ENCODE measurements at places on chromosomes 7 and 10.

DNA sequence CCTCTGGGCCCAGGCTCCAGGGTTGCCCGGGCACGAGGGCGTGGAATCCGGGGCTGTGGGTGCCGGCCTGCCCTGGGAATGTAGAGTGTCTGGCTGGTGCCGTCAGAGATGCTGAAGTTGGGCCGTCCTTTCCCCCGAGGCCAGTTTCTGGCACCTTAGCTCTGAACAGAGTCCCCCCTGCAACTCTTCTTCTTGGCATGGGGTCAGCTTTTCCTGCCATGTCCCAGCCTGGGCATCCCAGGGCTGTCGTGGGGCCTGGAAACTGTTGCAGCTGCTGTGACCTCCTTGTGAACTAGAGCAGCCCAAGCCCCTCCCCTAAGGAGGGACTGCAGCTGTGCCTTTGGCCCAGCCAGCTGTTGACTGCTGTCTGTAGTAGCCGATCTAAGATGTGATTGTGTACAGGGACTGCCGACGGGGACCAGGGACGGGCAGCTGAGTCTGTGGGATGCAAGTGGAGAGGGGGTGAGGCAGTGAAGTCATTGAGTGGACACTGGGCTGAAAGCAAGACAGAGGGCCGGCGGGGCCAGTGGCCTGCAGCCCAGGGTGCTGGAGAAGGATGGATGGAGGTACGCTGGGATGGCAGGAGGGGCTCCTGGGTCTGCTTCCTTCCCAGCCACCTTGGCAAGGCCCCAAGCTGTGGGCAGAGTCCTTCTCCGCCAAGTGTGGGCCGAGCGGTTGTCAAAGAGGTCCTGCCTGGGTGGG lies 35.8 kb downstream of the GBX1 start:
- no peak for DNase-seq

- no peak for DNase-seq
These were observed 39.7 kb upstream of the SAMD8 start for GRCh38 chr10:75071756-75072155.

DNA sequence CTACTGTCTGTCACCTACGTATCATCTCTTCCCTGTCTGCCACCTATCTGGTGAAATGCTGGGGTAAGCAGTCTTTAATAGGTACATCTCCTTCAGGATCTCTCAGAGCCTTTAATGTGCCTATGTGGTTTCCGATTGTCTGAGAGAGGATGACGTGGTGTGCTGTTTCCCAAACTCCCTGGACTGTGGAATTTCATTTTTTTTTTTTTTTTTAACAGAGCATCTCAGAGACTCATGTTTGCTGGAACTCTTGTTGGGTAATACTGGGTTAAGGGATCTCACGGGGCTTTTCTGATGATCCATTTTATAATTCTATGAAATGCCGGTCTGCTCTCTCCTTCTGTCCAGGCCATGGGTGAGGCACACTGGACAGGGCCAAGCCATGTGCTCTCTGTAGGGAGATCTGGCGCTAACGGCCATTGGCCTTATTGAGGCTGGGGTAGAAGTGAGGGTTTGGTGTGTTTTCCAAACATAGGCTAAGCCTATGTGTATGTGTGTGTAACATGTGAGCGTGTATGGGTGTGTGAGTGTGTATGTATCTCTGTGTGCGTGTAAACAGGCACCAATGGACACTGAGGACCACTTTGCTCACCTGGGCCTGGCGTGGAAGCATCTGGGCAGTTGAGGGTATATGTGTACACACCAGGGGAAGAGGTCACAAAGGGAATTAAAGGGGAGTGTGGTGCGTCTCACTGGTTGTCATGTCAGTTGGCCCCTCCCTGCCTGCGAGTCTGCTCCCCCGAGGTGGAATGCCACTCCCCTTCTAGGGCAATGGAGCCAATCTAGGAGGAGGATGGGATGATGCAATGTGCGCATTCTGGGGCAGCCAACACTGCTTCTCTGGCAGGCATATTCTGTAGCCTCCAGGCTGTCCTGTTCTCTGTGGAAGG lies 7.8 kb downstream of the ADRA2A start:
- no peak for DNase-seq

DNA sequence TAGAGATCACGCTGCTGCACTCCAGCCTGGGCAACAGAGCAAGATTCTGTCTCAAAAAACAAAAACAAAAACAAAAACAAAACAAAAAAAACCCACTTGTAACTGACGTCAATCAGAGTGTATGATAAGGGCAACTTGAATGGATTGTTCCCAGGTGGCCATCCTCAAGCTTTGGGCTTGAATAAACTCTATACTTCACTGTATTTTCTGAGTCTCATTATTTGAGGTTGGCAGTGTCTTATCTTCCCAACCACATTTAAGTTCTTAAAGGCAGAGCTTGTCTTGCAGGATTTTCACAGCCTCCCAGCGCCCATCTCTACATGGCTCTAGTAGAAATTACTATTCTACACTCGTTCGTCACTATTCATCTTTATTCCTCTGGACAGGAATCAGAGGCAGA lies 5.1 kb upstream of the OAT start:
- DNase-seq = no peak

All from DMS153 (cell line).